ENCODE measurements at places on chromosomes 11 and 22.
A peak's percentile ranks its signal among the peaks of the same experiment; 100 is the strongest.

GRCh38 chr11:134120921-134121526 lies 52.2 kb downstream of the JAM3 start:
- peak; percentile 46 for DNase-seq

DNA sequence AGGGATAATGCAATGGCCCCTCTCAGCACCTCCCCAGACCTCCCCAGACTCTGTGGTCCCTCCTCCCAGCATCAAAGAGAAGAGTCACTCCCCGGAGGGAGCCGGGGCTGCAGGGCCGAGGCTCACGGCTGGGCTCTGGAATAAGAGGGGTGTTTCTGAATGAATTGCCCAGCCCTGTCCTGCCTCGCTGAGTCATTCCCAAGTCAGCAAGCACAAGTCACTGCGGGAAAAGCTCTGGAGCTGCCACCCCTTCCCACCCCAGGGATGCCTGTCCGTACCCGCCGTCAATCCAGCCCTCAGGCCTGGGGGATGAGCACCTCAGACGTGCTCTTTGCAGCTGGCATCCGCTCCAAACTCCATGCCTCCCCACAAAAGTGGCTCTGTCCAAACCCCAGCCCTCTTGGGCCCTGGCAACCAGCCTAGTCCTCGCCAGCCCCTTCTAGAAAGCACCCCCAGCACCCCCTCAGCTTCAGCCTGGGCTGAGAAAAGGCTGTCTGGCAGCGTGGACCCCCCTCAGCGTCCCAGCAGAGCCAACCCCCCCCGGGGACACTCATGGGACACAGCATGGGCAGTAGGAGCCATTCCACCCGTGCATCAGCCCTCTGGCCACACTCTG lies 22.7 kb downstream of the CELSR1 start:
- peak; percentile 46 for DNase-seq

DNA sequence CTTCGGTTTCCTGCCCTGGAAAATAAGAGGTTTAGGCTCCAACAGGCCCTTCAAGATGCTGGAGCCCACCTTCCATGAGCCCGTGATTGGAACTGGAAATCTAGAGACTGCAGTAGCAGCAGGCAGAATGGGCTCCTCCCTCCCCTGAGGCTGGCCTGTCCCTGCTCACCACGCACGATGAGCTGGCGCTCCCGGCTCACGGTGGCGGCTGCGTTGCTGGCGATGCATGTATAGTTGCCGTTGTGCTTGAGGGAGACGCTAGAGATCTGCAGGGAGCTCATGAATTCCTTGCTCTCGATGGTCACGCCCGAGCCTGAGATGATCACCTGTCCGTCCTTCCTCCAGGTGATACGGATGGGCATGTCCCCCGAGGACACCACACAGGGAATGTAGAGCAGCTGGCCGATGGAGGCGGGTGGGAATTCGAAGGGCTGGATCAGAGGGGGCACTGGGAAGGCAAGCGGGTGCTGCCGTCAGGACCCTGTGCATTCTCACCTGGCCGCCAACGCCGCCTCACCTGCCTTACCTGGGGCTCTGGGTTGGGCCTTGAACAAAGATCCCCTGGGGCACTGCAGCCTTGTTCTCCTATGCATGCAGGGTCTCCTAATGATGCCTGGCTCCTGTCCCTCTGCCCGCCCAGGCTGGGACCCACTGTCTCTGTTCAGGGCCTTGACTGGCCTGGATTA lies 177.8 kb downstream of the CEP164 start:
- DNase-seq = no peak

GRCh38 chr11:76800466-76801200 lies 17.5 kb downstream of the TSKU start:
- no peak for DNase-seq

GRCh38 chr11:1421291-1421690 lies 31.6 kb downstream of the BRSK2 start:
- DNase-seq = no peak

DNA sequence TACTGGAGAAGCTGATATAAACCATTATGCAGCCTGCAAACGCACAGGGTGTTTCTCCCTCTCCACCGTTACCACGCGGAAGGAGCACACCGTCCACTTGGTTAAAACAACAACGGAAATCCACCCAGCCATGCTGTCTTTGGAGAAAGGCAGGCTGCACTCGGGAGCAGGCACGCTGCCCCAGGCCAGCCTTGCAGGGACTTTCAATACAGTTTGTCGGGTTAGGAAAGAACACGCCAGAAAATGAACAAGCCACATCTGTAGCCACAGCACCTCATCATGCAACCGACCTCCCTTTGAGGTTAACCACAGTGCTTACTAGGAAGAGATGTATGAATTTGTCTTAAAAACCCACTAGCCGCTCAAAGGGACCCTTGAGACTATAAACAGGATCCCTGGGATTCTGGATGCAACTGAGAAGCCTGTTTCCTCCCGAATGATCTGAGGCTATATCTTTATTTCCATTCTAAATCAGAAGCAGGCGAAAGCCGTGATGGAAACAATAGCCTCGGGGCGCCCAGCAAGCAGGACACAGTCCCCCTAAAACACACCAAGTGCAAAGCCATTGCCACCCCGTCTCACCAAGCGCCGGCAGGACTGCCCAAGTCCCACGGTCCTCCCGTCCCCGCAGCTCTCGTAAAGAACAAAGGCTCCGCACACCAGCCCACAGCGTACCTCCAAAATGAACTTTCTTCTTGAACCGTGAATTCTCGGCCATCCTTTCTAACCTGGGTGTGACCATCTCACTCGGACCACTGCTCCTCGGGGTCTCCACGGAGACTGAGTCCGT lies 318.9 kb downstream of the CTTN start:
- DNase-seq = peak; percentile 3

DNA sequence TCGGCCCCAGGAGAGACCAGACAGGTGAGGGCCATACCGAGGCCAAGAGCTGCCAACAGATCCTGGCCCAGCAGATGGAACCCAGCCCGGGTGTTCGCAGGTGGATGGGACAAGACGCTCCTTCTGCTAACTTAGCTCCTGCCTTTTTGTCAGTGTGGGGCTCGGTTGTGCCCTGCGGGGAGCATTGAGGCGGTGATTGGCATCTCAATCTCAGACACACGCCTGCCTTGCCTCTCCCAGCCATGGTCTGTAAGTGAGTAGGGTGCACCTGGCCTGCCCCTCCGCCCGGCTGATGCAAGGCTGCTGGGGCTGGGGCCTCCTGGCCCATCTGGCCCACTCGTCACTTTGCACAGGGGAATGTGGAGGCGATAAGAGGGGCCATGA lies 350.1 kb downstream of the TBC1D22A start:
- no peak for DNase-seq

GRCh38 chr11:111764621-111765020 lies 1.6 kb downstream of the PPP2R1B start:
- peak; percentile 24 for DNase-seq

DNA sequence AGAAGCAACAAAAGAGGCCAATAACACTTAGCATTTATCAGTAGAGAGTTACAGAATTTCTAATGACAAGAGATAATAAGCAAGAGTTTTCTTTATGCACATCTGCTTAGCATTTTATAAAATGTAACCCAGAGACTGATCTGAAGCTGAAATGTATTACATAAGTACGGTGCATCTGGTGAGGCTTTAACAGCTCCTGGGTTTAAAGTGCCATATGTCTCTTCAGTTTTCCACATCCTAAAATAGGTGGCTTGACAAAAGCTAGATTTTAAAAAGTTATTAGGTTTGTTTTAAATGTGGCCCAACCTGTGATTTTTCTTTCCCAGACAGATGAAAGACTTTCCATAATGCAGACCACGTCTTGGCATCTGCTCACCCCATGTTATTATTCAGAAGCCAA lies 620.7 kb upstream of the ARHGAP42 start:
- DNase-seq = no peak

DNA sequence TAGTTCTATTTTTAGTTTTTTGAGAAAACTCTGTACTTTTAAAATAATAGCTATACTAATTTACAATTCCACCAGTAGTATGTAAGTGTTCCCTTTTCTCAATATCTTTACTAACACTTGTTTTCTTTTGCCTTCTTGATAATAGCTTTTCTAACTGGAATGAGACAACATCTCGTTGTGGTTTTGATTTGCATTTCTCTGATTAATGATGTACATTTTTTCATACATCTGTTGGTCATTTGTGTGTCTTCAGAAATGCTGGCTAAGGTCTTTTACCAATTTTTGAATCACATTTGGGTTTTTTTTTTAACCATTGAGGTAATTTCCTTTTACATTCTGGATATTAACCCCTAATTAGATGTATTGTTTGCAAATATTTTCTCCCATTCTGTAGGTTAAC lies 258.9 kb downstream of the DYNC2H1 start:
- DNase-seq = peak; percentile 58

GRCh38 chr11:114065094-114065493 lies 5.6 kb downstream of the ZBTB16 start:
- DNase-seq = no peak

- peak; percentile 71 for DNase-seq
Observed at GRCh38 chr11:111185266-111185665, 60.3 kb upstream of the POU2AF2 start.

DNA sequence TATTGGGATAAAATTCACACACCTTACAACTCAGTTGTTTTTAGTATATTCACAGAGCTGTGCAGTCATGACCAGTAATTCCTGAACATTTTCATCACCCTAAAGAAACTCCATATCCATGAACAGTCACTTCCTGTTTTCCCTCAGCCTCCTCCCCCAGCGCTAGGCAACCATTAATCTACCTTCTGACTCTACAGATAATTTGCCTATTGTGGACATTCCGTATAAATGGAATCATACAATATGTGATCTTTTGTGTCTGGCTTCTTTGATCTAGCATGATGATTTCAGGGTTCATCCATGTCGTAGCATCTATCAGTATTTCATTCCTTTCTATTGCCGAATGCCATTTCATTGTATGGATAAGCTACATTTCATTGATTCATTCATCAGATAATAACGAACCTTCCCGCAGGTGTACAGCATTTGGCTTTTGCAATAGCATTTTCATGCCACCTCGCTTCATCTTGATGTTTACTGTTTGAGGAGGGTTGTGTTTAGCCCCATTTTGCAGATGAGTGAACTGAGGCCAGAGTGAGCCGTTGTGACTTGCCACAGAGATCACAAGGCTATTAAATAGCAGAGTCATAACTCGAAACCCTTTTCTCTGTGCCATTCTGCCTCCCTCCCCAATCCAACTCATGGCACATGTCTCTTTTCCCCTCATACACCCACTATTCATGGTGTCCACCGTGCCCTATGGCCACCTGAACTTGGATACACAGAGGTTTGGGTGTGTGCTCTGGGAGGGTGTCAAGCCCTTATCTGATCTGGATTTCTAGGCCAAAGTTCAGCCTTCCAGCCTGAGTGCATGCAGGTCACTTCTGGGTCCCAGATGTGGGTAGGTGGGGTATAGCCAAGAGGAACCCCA lies 11.1 kb upstream of the MYH9 start:
- DNase-seq = peak; percentile 85

DNA sequence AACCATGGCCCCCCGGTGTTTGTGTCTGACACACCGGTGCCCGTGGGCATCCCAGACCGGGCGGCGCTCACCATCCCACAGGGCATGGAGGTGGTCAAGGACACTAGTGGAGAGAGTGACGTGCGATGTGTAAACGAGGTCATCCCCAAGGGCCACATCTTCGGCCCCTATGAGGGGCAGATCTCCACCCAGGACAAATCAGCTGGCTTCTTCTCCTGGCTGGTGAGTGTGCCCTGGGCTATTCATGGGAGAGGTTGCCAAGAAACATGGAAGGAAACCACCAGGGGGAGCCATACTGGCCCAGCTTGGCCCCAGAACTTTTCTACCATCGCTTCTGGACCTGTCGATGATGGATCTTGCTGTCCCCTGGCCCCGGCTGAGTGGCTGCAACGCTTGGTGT lies 36.5 kb downstream of the PRDM11 start:
- DNase-seq = no peak

DNA sequence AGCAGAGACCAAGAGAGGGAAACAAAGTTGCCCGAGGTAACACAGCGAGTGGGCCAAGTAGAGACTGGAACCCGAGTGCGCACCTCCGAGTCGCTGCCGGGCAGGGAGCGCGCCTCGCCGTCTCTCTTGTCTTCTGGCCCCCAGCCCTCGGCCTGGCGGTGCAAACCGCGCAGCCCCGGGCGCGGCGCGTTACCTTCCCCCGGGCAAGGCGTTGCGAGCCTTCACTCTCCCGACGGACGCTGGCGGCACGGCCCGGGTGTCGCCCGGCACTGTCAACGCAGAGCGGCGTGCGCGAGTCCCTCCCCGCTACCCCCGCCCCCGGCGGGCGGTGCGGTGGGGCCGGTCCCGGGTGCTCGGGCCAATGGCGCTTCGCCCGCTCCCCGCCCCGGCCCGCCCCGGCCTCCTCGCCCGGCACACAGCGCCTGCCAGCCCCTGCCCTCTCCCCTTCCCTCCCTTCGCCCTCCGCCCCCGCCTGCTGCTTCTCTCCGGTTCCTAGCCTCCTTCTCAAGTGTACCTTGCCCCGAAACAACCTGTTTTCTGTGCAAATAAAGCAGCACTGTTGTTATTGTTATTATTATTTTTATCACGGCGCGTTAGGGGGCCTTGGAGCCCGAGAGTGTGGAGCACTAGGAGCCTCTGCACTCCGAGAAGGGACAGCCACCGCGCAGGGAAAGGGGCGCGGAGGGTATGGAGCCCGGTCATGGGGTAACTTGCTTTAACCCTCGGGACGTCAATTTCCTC lies at the start of gene SYTL2:
Gene SYTL2 (minus strand): TSS at position 271 of the 741 bp plus-strand sequence. CDS start 53,416 bp downstream, outside the sequence.
- peak; percentile 41 for DNase-seq

GRCh38 chr11:131665344-131665968 lies 295.0 kb downstream of the NTM start:
- DNase-seq = no peak

GRCh38 chr11:64333556-64333955 lies 6.4 kb upstream of the CCDC88B start:
- DNase-seq = no peak

DNA sequence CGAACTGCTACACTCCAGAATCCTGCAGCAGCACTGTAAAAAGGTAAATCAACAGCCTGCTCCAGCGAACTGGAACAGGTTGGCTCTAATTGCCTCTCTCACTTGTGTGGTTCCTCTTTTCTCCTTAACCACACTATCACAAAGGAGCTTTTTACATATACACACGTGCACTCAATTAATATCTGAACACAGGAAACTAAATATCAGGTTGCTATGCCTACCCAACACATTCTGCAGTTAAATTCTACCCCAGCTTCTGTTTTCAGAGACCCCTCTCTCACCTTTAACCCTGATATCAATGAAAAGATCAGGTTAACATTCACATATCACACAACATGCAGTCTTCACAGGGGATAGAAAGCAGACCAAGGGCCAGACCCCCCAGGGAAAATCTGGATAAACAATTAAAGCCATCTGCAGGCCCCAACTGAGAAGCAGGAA lies 11.0 kb downstream of the RBFOX2 start:
- peak; percentile 20 for DNase-seq

GRCh38 chr22:40797427-40797826 lies 21.7 kb downstream of the SLC25A17 start:
- DNase-seq = peak; percentile 9

DNA sequence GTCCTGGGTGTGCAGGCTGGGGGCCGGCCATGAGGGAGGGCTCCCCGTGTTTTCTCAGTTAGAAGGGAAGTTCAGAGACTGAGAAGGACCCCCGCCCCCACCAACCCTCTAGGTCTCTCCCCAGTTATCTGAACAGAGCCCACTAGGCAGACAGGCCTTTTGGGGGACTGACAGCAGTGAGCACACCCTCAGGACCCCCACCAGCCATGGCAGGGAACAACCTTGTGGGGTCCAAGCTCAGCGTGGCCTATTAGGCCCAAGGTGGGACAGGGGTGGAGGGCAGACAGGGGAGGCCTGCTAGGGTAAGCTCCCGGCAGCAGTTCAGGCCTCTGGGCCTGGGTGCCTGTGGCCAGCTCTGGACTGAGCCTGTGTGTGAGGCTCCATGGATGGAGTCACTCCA lies 5.6 kb downstream of the LRRC75B start:
- DNase-seq = no peak
